ENCODE measurements at places on chromosomes 5 and 9.

- DNase-seq = no peak
These were observed 59.1 kb downstream of the C9orf152 start for GRCh38 chr9:110148891-110149290.

GRCh38 chr9:75185585-75186170 is 97.4 kb downstream of the OSTF1 start:
- DNase-seq = no peak

DNA sequence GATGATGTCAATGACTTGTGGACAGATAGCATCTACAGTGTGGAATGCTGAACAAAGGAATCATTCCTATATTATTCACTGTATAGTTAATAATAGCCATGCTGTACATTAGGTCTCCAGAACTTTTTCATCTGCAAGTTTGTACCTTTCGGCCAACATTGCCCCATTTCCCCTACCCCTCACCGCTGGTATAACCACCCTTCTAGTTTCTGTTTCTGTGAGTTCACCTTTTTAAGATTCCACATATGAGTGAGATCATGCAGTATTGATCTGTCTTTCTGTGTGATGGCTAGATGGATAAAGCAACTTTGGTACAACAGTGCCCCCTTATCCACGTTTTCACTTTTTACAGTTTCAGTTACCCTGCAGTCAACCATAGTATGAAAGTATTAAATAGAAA is 18.8 kb upstream of the ALDH1B1 start:
- DNase-seq = no peak

DNA sequence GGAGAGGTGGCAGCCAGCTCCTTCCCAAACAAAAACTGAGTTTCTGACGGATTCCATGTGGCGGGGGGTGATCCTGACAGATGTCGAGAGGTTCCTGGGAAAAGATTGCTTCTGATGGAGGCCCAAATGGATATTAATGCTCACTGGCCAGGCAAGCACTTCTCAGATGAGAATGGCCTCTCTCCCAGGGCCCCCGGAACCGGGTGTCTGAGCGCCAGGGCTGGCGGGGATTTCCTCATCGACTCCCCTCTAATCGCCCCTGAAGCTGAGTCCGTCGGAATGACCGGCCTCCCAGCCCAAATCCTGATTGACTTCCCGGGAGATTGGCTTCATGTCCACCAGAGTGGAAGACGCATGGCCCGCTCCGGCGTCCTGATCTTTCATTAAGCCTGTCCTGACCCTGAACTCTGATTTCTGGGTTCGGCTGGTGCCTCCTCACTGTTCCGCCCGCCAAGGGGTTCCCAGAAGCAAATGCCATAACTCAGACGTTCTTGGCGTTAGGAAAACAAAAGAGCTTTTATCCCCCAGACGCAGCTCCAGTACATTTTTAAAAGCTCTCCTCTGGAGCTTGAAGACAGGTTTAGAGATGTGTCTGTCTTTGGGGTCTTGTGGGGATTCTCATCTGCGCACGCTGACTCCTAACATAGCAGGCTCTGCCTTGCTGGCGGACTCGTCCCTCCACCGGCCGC is 17.6 kb downstream of the FIBCD1 start:
- DNase-seq = no peak

DNA sequence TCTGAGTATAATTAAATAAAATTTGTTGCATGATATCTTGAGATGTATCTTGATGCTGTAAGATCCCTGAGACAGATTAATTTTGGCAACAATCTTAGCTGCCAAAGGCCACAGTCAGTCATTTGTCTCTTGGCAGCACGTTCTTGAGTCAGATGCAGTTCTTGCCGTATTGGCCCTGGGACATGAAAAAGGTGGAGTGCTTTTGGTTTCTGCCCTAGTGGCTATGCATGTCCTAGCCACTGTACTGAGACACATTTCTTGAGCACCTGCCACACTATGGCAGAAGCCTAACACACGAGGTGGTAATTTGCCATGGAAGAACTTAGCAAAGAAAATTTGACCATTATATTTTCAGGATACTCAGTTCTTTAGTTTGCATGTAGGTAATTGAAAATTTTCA is 45.0 kb upstream of the PHF2 start:
- no peak for DNase-seq
